Left kidney (tissue), 8 donors: ENCODE measurements at places on chromosomes 16 and 17. TPM values are rescaled to one million over a fixed set of nuclear protein-coding genes. Genes with fewer than 3 reads are reported as not detected.

The KCNG4 gene
- 0.07 TPM for polyA plus RNA-seq

DNA sequence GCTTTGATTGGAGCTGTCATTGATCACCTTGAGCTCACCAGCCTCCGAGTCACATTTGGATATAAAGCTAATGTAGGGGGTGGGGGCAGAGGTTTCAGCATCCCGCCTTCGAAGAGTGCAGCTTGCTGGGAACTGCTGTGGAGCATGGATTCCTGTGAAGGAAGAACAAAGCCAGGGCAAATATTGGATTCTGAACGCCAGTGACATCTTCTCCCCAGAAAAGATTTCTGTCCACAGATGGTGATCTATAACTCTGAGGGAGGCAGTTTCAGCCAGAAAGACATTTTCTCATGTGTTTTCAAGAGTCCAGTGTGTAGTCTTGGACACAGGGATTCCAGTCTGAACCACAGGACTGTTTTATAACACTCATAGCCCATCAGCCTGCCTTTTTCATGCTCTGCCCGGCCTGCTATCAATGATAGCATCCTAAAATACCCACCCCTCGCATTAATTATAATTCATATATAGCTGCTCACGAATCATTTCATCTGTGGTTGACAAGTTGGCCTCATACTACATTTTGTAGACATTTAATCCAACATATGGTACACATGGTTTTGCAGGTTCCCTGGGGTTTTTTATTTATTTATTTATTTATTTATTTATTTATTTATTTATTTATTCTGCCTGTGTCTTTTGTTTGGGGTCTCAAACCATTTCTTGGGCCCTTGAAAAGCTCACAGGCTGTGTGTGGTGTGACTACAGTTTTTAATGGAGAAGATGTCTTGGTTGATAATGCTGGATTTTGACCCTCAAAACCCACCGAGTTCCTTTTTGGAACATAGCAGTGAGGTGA, 47.1 kb upstream of the SALL1 start:
- DNase-seq: no peak

DNA sequence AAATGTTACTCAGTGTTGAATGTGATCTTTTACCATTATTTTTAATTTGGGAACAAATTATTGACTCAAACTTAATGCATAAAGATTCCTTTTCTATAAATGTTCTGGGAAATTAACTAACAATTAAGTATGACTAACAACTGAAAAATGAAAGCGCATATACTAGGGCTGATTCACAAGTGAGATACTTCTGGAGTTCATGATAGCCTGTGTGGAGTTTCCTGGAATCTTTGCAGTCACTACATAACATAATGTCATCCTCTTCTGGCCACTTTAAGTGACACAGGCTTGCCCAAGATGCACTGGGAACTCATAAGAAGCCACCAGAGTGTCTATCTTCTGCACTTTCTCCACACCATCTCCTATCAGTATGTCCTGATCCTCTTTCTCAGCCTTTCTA, 450.3 kb upstream of the CDH11 start:
- no peak for DNase-seq

- no peak for DNase-seq
Observed at GRCh38 chr17:751269-752001, 629 bp downstream of the GEMIN4 start.

DNA sequence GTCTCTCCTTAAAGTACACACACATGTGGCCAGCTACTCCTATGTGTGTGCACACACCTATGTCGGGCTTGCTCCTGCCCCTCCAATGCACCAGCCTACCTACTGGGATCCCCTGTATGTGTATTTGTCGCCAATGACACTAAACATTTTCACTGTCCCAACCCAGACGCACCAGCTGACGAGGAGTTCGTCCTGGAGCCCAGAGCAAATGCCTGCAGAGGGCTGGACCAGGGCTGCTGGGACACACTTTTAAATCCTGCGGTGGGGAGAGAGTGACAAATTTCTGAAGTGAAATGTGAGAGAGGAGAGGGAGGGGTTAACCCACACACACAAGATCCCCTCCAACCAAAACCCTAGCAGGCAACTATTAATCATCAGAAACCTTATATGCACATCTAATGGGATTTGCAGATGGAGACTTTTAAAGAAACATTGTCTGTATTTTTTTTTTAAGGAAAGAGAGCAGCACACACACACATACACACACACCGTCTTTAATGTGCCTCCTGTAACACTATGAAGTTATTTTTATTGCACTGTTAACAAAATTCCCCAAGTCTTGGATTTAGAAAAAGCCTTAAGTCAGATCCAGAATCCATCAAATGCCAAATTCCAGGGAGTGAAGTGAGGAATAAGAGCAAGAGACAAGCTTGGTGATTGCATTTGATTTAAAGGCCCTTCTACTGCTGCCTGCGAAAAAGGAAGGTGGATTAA, at the start of gene MEOX1:
MEOX1 (minus strand) TSS at position 224 of the 714 bp plus-strand sequence. CDS start 388 bp downstream, outside the sequence.
- peak; percentile 85 for DNase-seq

The MAF gene
- 53.7 TPM for polyA plus RNA-seq

- no peak for DNase-seq
Observed at GRCh38 chr16:87881324-87882200, 12.3 kb upstream of the SLC7A5 start.

The DOC2A gene
- polyA plus RNA-seq: 3.0 TPM

DNA sequence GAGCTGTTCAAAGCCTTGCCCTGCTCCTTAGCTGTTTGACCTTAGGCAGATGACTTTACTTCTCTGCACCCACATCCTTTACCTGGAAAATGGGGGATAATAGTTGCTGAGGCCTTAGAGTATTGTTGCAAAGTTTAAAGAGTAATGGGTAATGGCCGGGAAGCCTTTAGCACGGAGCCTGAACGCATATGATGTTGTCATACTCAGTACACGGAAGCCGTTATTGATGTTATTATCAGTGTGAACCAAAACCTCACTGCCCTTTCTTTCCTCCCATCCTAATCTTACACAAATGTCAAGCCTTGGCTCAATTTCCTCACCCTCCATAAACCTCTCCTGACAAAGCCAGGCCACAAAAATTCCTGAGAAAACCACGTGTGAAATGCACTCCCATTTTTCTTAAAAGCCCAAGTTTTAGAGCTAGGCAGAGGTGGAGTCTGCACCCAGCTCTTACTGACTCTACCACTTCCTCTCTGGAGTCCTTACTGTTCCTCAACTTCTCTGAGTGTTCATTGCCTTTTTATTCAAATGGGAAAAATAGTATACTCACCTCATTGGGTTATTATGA, 67.3 kb upstream of the CACNG3 start:
- DNase-seq: no peak

The MYL11 gene
- 0.63 TPM for polyA plus RNA-seq

- DNase-seq: no peak
Observed at GRCh38 chr16:77890075-77890474, 101.7 kb downstream of the VAT1L start.

- DNase-seq: no peak
Observed at GRCh38 chr16:569445-570254, at the start of gene PIGQ. TSS of gene PIGQ (plus strand) at chr16:569968. CDS start at chr16:574075, 4,107 bp downstream.

DNA sequence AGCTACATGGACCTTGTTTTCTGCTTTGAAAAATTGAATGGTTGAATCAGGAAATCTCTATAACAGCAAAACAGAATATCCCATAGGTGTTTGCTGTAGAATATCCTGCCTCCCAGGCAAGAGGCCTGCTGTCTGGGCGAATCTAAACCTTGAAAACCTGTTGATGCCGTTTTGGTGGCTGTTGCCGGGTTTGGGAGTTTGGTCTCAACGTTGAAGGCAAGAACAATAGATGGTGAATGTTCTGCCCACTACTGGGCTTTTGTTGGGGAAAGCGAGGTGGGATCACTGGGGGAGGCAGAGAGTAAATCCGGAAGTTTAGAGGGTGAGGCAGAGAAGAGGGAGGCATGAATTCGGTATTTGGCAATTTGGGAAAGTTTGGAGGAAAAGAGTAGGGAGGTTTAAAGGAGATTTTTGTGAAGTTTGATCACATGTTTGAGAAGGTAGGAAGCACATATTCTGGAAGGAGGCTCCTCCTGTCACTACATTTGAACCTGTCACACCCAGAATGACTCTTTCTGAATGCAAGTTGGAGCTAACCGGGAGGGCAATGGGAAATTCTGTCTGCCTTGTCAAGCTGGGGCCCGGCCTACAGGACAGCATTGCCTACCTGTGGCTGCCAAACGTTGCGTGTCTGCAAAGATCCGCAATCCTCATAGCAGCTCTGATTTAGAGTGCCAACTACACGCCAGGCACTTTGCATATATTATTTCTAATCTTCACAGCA, 46.5 kb downstream of the GPRC5B start:
- no peak for DNase-seq

DNA sequence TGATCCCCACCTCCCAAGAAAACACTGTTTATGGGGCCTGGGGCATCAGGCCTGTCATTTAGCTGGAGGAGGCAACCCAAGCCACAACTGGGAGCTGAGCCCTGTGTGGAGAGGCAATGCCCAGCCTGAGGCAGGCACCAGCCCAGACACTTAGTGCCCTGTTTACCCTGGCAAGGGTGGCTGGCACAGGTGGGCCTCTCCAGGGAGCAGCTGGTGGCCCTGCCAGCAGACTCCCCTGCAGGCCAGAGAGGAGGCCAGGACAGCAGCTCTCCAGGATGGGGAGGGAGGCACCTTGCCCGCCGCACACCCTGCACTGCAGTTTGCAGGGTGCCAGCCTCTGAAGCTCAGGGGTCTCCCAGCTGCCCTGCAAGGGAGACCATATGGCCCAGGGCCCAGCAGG, 9.1 kb upstream of the TMEM92 start:
- no peak for DNase-seq

DNA sequence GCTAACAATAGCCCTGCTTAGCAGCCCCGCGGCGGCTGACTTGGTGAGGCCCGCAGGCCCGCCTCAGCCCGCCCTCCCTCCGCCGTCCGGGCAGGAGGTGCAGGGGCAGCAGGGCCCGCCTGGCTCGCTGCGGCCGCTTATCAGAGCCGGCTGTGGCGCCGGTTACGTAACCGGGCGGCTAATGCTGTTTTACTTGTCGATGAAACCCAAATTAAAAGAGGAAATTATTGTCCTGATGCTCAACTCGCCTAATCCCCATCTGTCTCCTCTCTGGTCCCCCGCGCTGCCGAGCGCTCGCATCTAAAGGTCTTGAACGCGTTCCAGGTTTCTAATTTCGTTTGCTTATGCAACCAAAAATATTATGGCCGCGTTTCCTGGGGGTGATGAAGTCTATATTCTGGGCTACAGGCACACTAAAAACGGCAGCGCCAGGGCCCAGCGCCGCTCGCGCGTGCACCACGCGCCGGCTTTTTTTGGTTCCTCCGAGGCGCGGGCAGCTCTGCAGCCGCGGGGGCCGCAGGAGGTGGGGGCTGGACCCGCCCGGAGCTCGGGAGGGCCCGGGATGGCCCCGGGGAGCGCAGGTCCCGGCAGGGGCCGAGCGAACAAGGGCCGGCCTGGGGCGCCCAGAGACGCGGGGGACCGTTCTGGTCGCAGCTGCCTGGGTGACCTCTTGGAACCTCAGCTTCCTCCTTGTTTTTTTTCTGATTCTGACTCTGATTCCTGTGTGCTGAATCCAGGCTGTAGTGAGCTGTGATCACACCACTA, 65.2 kb upstream of the TOB1 start:
- DNase-seq: no peak

- no peak for DNase-seq
Observed at GRCh38 chr16:3846087-3846486, 34.4 kb downstream of the CREBBP start.

The CDH16 gene
- polyA plus RNA-seq: 221 TPM

The CLDN7 gene
- polyA plus RNA-seq: 36.6 TPM

DNA sequence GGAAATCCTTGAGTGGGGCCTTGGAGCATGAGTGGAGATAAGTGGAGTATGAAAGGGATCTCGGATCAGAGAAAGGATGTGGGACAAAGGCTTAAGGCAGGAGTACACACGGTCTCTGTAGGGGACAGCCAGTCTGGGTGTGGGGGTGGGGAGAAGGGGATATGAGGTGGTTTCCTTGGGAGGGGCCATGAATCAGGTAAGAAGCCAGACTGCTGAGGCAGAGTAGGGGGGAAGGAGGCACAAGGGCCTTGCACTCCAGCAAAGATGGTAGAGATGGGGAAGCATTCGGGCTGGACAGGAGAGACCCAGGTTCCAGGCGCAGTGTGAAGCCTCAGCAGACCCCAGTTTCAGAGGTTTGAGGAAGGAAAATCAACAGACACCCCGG, 1.6 kb downstream of the HSD11B2 start:
- DNase-seq: no peak

DNA sequence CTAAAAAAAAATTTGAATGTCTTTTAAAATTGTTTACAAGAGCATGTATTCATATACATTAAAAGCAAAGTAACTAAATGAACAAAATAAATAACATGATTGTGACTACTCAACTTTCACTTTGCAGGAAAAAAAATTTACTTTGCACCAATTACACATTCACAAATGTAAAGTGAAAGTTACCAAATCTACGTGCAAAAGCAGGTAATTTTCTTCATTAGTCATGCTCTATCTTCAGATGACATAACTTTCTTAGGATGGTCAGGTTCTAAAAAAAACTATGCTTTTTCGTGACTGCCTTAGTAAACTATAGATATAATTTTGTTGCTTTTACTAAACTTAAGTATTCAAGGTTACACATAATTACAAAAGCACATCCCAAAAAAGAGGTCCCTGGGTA, 17.0 kb upstream of the ABCA10 start:
- no peak for DNase-seq

The FTSJ3 gene
- polyA plus RNA-seq: 68.1 TPM

The AIPL1 gene
- polyA plus RNA-seq: 0.07 TPM

GRCh38 chr17:38960402-38960801, 6.8 kb downstream of the FBXO47 start:
- no peak for DNase-seq

DNA sequence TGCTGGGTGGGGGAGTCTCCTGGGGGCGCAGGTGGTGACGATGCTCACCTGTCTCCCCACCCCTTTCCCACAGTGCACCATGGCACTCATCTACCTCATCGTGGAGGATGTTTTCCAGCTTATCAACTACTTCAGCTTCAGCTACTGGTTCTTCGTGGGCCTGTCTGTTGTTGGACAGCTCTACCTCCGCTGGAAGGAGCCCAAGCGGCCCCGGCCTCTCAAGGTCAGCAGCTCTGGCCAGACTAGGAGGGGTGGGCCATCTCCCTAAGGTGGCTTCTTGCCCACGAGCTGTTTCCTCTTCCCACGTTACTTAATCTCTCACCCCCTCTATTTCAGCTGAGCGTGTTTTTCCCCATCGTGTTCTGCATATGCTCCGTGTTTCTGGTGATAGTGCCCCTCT, 14.5 kb downstream of the SLC7A6OS start:
- DNase-seq: no peak

The GAST gene
- polyA plus RNA-seq: not detected

The C1QTNF8 gene
- not detected for polyA plus RNA-seq

- no peak for DNase-seq
Observed at GRCh38 chr17:1315891-1316403, 36.5 kb downstream of the TRARG1 start.

DNA sequence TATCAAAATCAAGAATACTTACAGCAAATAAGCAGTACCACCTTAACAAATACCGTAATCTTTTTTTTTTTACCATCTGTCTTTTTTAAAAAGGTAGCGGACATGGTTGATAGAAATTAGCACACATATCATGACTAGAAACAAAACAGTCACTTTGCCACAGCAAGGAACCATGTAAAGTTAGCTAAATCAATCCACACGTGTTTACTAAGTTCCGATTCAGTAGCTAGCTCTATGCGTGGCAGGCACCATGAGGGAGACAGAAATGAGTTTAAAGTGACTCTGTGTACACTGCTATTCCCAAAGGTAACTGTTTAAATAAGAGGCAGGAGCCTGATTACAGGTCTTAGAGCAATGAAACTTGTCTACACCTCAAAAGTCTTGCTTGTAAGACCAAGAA, 108.6 kb downstream of the XYLT1 start:
- no peak for DNase-seq

GRCh38 chr17:4747847-4748246, 8.1 kb upstream of the CXCL16 start:
- no peak for DNase-seq

GRCh38 chr16:64751906-64752305, 370.0 kb downstream of the CDH11 start:
- no peak for DNase-seq
